ENCODE measurements at places on chromosomes 7 and 10. TPM values are rescaled to one million over a fixed set of nuclear protein-coding genes. Genes with fewer than 3 reads are reported as not detected.
A peak's percentile ranks its signal among the peaks of the same experiment; 100 is the strongest.

DNA sequence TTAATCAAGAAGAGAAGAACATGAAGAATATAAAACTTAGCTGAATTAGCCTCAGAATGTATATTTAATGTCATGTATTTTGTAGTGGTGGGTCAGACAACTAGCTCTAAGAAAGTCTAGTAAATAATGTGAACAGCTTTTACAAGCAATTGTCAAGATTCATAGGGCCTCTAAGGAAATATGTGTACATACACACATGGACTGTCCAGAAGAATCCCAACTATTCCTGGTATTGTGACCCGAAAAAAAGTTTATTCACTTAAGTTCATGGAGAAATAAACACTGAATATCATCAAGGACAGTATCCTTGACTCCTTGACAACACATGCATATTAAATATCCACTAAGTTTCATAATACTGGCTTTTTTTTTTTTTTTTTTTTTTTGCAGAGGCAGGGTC, 11.4 kb upstream of the TWIST1 start:
- DNase-seq: no peak

DNA sequence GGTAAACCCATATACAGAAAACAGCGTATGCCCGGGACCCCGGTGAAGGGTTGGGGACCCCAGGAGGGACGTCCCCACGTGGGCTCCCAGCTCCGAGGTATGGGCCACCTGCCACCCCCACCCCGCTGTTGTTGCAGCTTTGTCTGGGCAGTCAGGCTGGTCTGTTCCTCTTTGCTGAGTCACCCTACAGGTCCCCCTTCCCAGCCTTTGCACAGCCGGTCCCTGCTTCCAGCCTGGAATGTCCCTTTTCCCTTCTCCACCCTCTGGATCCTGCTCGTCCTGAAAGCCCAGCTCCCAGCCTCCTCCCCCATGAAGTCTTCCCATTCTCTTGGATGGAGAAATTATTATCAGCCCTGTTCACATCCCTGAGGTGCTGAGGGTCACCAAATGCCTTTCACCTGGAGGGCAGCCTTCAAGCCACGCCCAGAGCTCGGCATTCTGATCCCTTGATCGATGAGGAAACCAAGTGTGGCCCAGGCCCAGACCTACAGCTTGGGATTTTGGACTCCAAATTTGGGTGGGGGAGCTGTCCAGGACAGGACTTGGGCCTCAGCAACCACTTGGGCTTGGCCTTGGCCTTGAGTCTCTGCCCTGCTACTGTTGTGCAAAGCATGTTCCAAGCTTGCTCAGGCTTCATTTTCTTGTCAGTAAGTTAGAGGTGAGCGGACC, 2.6 kb downstream of the CLDN4 start:
- no peak for DNase-seq

- DNase-seq: no peak
Measured at GRCh38 chr7:15257689-15258088, 304.1 kb downstream of the AGMO start.

DNA sequence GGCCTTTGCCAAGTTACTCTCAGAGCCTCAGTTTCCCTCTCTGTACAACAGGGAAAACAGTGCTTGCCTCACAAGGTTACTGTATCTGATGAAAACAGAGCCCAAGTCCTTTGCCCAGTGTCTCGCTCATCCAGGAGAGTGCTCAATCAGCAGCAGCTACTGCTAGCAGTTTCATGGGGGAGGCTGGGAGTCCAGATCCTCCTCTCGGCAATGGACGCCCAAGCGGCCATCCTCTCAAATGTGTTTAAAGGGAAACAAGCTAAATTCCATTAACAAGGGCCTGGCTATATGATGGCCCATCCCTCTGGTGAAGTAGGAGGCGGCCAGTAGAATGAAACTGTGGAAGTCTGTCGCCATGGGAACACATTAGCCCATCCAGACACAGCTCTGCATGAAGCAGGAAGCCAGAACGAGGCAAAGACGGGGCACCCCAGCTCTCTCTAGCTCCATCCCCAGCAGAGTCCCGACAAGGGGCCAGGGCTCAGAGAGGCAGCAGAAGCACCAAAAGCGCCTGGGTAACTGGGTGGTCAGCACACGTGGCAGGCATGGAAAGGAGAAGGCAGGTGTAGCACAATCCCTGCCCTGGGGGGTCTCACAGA, 35.2 kb downstream of the FAM53B start:
- DNase-seq: no peak

DNA sequence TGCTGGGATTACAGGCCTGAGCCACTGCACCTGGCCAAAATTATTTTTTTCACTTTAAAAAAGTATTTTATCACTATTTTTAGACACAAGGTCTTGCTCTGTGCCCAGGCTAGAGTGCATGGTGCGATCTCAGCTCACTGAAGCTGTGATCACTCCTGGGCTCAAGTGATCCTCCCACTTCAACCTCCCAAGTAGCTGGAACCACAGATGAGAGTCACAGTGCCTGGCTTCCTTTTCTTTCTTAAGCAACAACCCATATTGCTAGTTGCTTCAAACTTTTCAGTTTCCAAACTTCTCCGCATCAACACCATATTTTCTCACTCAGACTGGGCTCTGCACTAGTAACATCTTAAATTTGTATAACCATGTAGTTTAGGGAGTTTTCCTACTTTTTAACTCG, 9.5 kb upstream of the SMC3 start:
- no peak for DNase-seq

DNA sequence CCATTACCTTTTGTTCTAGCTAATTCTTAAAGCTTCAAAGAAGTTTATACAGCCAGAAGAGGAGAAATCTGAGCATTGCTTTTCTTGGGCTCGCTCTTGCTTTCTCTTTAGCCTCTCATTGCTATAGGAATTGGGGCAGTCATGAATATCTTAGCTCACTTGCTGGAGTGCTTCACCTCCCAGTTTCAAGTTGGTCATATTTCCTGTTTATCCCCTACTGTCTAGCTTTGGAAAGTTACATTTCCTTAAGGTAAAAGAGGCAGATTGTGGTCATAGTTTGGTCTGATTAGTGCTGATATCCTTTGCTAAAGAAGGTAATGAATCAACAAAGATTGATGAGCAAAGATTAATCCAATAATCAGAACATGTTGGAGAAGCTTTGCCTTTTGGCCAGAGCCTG, 77.7 kb upstream of the GLI3 start:
- DNase-seq: no peak

GRCh38 chr10:34386921-34387320, 428.2 kb downstream of the PARD3 start:
- no peak for DNase-seq

- DNase-seq: no peak
Measured at GRCh38 chr10:80771902-80772555, 234.3 kb downstream of the SH2D4B start.

DNA sequence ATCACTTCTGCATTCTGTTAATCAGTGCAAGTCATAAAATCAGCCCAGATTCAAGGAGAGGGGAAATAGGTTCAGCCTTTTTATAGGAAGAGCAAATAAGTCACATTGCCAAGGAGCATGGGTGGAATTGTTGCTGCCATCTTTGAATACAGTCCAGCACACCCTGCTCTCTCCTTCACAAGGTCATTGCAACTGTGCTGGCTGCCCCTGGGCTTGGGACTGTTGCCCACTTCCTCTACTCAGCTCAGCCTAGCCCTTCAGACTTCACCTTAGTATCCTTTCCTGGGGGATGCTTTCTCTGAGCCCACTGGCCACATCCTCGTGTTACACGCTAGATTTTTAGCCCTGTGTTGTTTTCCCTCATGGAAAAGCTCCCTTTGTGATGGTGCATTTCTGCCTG, 527.7 kb downstream of the GALNT17 start:
- no peak for DNase-seq

- no peak for DNase-seq
Measured at GRCh38 chr10:131692686-131693334, 208.0 kb upstream of the PPP2R2D start.

DNA sequence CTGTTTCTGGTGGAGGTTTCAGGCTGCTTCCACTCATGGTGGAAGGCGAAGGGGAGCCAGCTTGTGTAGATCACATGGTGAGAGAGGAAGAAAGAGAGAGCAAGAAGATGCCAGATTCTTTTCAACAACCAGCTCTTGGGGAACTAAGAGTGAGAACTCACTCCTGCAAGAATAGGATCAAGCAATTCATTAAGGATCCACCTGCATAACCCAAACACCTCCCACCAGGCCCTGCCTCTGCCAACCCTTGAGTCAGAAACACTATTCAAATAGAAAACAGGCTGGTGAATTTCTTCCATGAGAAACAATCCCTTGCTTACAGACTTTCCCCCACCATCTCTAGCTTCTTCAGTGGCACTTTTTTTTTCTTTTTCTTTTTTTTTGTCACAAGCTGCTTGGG, 317.2 kb downstream of the GPR158 start:
- no peak for DNase-seq

GRCh38 chr10:103554488-103555324, 61.2 kb downstream of the NEURL1 start:
- no peak for DNase-seq

DNA sequence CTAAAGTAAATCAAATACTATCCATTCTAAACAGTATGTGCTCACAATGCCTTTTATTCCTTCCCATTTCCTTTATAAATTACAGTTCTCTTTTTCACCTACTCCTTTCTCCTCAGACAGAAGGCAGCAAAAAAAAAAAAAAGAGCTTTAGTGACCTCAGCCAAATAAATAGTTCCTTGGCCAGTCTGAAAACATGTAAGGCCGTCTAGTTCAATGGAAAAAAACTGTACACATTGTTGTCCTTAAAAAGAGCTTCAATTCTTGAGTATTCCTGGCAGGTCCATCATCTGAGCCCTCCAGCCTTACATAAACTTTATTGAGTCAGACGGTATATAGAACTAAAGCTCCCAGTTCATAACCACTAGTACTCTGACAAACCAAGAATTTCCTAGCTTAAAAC, 185.4 kb downstream of the CACNA2D1 start:
- DNase-seq: no peak

GRCh38 chr7:461453-462172, 58.0 kb downstream of the PDGFA start:
- no peak for DNase-seq

GRCh38 chr10:98444314-98445006, 2.3 kb downstream of the HPS1 start:
- DNase-seq: no peak

- peak; percentile 3 for DNase-seq
Measured at GRCh38 chr10:61140765-61141392, 196.9 kb upstream of the RHOBTB1 start.

Gene CALML5
- not detected for total RNA-seq

Gene SLC12A9
- total RNA-seq: 16.7 TPM

Gene HDAC9
- total RNA-seq: 0.84 TPM

Gene LRRD1
- total RNA-seq: not detected

Gene HIBADH
- total RNA-seq: 15.8 TPM

Gene ZNF804B
- not detected for total RNA-seq

Gene ZSWIM8
- 56.7 TPM for total RNA-seq

Gene MOSPD3
- total RNA-seq: 20.7 TPM

Gene TRIM74
- total RNA-seq: 1.1 TPM
